CD4-positive, CD25-positive, alpha-beta regulatory T cell (primary cell): ENCODE measurements at places on chromosomes 1 and 21.

DNA sequence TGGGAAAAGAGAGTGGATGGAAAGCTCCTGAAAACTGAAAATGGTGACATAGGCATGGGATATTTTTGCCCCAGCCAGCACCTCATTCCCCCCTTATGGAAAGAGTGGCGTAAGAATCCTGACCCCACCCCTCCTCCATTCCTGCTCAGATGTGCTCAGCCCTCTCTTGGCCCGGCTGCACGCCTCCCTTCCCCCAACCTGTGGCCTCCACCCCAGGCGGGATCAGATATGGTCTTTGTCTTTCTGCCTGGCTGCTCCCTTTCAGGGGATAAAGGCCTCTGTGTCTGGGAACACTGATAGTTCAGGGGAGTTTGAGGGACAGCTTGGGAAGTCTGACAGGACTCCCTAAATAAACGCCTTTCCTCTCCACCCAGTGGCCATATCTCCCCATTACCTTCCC, 49.8 kb downstream of the KIRREL1 start:
- no peak for DNase-seq

DNA sequence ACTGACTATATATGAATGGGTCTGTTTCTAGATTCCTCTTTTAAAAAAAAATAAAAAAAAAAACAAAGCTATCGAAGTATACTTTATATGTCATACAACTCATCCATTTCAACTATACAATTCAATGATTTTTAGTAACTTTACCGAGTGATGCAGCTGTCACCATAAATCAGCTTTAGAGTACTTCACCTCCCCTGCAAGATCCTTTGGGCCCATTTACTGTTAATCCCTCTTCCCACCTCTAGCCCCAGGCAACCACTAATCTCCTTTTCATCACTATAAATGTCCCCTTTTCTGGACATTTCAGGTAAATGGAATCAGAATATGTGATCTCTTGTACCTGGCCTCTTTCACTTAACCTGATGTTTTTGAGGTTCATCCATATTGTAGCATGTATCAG, 133.9 kb downstream of the PEX14 start:
- no peak for DNase-seq

DNA sequence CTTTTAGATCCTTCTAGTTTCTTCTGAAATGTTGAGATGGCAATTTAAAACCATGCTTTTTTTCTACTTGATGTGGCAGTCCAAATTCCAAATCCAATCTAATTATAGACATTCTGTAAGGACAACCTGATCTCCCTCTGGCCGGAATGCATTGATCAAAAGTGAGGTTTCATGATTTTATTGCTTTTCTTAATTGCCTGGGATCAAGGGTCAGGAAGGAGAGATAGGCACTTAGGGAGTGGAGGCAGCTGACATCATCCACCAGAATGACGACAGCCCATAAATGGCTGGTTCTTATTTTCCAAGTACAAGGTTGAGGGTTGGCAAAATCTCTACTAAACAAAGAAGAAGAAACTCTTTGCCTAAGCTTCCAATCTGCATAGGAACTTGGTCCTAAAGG, 46.4 kb upstream of the SCCPDH start:
- no peak for DNase-seq

- DNase-seq = no peak
Measured at GRCh38 chr1:55898181-55898580, 681.2 kb downstream of the PLPP3 start.

DNA sequence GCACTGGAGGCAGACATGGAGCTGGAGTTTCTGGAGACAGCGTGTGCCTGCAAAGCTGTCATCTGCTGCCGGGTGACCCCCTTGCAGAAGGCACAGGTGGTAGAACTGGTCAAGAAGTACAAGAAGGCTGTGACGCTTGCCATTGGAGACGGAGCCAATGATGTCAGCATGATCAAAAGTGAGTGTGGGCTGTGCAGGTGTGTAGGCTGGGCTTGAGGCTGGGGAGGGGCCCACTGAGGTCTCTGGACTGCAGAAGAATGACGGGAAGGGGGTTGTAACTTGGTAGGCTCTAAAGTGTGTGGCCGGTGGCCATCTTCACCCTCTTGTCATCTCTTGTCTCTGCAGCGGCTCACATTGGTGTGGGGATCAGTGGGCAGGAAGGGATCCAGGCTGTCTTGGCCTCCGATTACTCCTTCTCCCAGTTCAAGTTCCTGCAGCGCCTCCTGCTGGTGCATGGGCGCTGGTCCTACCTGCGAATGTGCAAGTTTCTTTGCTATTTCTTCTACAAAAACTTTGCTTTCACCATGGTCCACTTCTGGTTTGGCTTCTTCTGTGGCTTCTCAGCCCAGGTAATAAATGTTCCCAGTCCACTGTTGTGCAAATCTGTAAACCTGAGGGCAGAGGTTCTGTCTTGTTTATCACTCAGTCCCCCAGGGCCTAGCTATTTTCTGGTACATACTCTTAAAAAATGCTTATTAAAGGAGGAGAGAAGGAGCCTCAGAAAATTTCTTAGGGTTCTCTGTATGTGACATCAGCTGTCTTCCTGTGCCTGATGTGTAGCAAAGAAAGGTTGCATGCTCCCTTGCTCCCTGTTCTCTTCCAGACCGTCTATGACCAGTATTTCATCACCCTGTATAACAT, 19.9 kb downstream of the ATP8B2 start:
- DNase-seq = peak; percentile 63

DNA sequence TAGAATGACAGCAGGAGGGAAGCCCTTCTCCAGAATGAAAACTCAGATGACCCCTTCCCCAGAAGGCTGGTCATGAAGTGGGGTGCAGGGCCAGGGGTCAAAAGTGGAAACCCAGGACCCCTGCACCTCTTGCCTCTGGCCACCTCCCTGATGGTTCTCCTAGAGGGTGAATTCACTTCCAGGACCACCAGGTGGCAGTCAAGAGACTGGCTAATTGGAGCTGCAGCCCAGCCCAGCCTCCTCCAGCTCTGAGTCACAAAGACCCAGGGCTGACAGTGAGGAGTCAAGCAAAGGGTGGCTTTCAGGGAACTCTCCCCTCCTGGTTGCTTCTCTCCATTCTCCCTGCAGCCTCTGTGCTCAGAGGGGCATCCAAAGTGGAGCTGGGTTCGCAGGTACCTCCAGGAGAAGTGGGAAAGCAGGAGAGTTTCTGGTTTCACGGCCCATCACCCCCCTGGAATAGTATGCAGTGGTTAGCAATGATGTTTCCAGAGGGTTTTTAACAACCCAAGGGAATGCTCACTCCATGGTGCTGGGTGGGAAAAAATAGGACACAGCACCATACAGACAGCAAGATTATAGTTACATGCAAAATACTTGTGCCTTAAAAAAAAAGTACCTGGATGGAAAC, 6.1 kb upstream of the EPHB2 start:
- peak; percentile 67 for DNase-seq

GRCh38 chr1:107648071-107648470, 316.9 kb downstream of the VAV3 start:
- DNase-seq = no peak

DNA sequence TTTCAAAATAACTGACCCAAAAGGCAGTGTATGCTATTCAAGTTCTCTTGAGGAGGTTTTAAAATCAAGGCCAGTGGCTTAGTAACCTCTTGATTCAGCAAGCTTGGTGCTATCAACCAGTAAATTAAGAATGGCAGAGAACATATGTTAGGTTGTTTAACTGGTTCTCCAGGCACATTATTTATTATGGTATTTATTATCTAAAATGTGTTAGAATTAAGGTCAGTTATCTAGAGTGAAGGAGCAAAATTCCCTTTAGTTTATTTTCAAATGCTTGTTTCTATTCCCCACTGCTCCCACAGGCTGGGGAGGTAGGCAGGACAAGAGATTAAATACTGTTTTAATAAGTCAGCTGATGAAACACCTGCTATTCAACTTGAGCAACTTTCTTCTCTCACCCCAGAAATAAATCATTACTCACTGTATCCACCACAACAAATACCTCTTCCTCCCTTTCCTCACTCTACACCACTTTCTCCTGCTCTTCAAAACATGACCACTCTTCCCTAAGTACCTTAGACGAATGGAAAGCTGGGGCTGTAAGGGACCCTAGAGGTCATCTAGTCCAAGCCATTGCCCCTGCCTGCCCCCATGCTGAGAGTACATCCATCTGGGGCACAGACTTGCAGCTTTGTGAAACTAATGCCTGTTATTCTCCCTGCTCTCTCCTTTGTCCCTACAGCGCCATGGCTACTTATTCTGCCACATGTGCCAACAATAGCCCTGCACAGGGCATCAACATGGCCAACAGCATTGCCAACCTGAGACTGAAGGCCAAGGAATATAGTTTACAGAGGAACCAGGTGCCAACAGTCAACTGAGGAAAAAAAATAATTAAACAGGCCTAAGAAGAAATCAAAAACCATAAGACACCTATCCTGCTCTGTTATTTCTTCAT, 71.7 kb downstream of the PRRX1 start:
- no peak for DNase-seq

GRCh38 chr1:201183753-201184152, 6.9 kb upstream of the IGFN1 start:
- DNase-seq = no peak
